SJCRH30 (cell line): ENCODE measurements at places on chromosomes 2 and 18. TPM values are rescaled to one million over a fixed set of nuclear protein-coding genes. Genes with fewer than 3 reads are reported as not detected.

DNA sequence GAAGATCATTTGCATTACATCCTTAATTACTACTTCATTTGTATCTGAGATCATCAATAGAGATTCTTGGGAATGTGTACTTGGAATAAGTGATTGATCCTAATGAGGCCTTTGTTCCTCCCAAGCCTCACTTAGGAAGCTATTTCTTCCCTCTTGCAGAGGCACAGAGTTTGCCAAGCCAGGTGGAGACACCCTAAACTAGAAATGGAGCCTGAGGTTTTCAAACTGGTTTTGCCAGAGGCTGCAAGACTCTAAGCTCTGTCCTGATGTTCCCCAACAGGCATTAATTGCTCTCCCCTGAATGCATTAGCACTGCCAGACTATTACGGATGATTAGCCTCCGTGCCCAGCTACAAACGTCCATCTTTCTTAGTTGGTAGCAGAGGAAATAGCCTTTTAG is 125.2 kb upstream of the LGALSL start:
- H3K4me3 ChIP-seq = no peak overlapping the region
- no peaks in the 10 kb centered on the region for H3K36me3 ChIP-seq
- no peak overlapping the region for H3K27ac ChIP-seq

- no peaks in the 10 kb centered on the region for H3K4me1 ChIP-seq
- no peak overlapping the region for H3K4me3 ChIP-seq
- no peaks in the 10 kb centered on the region for H3K27me3 ChIP-seq
Observed at GRCh38 chr2:35741556-35741955, 614.0 kb upstream of the CRIM1 start.

DNA sequence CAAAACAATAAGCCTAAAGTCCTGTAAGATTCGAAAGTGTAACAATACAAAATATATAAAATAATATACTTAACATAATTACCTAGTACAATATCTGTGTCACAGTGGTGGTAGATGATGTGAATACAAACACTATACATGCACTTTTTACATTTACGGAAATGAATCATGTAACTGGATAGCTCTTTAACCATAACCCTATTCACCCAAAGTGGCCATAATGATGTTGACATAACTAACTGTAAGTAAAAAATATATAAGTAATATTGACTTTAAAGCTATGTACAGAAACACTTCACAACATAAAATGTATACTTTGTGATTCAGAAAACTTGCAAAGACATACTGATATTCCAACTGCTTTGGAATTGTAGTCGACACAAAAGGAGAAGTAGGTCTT is 616.9 kb upstream of the SLC8A1 start:
- no peaks in the 10 kb centered on the region for H3K36me3 ChIP-seq
- peaks cover 3% of the 10 kb centered on the region; the same call in 1 of the 2 replicates for H3K27me3 ChIP-seq
- no peak for DNase-seq
- H3K27ac ChIP-seq = no peak overlapping the region
- H3K4me1 ChIP-seq = no peaks in the 10 kb centered on the region

The ST6GAL2 gene
- total RNA-seq = 1.7 and 2.2 TPM in 2 replicates

The GPR35 gene
- 0.04 and 0.30 TPM in 2 replicates for total RNA-seq
